ENCODE measurements at places on chromosomes 7 and 10.

- DNase-seq = no peak
Measured at GRCh38 chr10:22825841-22826240, 102.0 kb upstream of the ARMC3 start.

DNA sequence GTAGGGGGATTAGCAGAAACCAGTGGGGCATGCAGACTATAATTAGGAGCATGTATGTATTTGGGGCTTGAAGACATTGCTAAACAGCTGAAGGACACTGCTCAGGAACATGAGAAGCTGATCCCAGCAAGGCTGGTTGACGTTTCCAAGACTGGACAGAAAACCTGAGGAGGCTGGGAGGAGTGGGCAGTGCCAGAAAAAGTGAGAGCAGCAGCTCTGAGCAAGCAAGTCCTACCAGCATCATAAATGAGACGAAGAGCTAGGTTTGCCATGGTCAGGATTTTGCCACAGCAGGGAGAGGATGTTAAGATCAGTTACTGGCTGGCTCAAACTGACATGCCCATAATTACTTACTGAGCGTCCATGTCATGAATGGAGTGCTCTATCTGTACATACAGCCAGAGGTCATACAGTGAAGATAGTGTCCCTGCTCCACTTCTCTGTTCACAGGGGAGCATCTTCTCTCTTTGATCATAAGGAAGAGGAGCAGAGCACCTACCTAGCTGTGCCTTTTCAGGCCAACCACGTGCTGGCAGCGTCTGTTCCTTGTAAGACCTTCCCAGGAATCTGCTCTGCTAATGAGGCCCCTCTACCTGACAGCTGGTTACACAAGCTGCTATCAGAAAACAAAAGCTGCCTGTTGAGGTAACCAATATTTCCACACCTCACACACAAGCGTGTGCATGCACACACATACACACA, 44.7 kb downstream of the PDE1C start:
- peak; percentile 72 for DNase-seq

- no peak for DNase-seq
Measured at GRCh38 chr10:6383096-6383812, 180.5 kb downstream of the PFKFB3 start.

DNA sequence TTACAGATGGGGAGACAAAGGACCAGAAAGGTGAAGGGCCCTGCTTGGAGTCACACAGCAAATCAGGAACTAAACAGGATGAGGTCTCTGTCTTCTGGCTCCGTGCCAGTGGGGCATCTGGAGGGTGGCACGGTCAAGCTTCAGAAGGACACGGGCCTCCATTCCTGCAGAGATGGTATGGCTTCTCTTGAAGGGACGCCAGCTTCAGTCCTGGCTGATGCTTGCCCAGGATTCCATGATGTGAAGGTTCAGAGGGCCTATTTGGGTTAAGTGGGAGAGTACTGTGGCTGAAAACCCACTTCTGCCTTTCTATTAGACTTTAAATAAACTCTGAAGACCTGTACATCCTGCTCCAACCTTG, 6.1 kb downstream of the RAMP3 start:
- DNase-seq = no peak

DNA sequence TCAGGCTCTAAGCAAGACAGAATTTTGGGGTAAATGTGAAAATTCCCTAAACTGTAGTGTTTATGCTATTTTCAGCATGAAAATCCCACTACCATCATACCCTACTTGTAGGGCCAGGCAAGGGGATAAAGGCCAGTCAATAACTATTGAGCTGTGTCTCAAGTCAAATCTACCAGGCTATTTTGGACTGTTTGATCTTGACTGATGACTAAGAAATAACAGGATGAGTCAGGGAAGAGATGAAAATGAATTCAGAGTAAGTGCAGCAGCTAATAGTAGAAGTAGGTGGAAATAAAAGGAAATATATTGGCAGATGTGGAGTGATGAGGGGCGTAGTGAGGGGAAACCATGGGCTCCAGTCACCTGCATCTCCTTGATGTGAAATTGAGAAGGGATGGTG, 225.8 kb upstream of the PHYHIPL start:
- no peak for DNase-seq

DNA sequence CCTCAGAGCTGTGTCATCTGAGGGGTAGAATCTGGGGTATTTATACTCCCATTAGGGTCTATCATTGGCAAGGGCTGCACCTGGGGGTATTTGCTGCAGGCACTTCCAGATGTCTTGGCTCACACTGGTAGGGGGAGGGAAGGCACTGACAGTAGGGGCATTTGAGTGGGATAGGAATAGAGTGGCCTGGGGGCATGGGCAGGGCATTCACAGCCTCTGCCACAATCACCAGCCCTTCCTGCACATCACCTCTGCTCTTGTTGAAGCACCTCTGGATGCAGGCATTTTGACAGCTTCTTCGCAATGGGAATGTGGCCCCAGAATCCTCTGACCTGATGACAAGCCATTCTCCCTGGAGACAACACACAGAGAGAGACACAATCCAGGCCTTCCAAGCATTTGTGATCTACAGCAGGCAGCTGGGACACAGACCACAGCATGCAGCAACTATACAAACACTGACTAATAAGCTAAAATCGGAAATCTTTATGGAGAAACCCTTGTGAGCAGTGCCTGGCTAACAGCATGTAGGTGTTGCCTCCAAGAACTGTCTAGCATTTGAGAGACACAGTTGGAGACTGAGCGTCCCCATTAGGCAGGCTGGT, 178.5 kb downstream of the KCNMA1 start:
- no peak for DNase-seq

DNA sequence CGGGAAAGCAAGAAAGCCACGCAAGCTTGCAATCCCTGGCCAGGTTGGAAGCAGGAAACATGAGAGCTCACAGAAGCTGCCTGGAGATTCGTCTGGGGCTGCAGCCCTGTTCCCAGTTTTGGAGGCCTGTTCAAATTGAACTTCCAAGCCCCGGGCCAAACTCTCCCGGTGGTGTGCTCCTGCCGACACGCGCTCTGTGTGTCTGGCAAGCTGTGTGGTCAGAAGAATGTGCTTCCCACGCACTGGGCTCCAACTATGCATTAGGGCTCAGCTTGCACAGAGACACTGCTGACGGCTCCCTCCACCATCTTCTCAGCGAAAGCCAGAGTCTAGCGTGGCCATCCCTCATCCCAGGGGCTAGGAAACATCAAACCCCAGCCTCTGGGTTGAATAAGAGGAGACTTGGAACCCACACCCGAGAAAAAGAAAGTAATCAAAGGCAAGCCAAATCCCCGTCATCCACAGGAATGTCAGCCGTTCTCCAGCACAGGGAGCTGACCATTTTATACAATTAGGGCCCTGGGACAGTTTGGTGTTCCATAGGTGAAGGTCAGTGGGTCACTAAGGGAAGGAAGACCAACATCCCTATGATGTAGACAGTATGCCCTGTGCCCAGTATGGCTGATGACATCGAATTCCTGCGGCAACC, 107.2 kb downstream of the FGFR2 start:
- no peak for DNase-seq

DNA sequence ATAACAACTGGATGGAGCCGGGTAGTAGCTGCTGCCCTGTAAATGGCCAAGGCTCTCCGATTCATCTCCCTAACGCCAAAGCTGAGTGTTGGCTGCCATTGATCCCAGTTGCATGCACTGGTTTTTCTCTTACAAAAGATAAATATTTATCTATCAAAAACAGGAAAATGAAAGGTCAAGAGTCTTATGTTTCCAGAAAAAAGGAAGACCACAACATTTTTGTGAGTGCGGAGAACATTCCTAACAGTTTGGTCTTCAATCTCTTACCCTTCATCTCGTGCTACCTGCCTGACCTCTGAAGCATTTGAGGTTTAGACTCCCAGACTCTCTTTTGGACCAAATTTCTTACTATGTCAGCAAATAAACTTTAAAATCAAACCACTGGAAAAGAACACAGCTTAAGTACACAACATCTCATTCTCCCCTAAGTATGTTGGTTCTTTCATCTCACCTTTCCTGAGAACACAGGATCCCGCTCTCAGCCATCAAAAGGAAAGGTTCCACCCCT, 61.6 kb downstream of the SORBS1 start:
- no peak for DNase-seq
